ENCODE measurements at places on chromosomes 16 and 17. TPM values are rescaled to one million over a fixed set of nuclear protein-coding genes. Genes with fewer than 3 reads are reported as not detected.

KRT40 gene
- not detected for total RNA-seq

MT4 gene
- total RNA-seq, result not detected

TBC1D3L gene
- total RNA-seq, result 12.5 TPM

NOTUM gene
- 0.40 TPM for total RNA-seq

SPATA22 gene
- 0.67 TPM for total RNA-seq
